CD8-positive, alpha-beta memory T cell (primary cell): ENCODE measurements at places on chromosomes 1 and 21. TPM values are rescaled to one million over a fixed set of nuclear protein-coding genes. Genes with fewer than 3 reads are reported as not detected.

ZBTB17 gene
- 49.9 TPM for total RNA-seq

NPHS2 gene
- total RNA-seq, result not detected

RAP1GAP gene
- total RNA-seq, result 0.50 TPM

SIM2 gene
- total RNA-seq, result not detected

TRIM67 gene
- total RNA-seq, result not detected

SYPL2 gene
- total RNA-seq, result 0.07 TPM

KIFAP3 gene
- 23.8 TPM for total RNA-seq

PCAT6 gene
- total RNA-seq, result 0.51 TPM

KMO gene
- total RNA-seq, result 1.4 TPM

RCAN1 gene
- total RNA-seq, result 16.0 TPM

SPRR2A gene
- not detected for total RNA-seq

WDR64 gene
- total RNA-seq, result not detected

HPCAL4 gene
- 2.0 TPM for total RNA-seq

RAD54L gene
- total RNA-seq, result 50.7 TPM

TRIM63 gene
- not detected for total RNA-seq
